ENCODE measurements at places on chromosomes 16 and 17.
A peak's percentile ranks its signal among the peaks of the same experiment; 100 is the strongest.

DNA sequence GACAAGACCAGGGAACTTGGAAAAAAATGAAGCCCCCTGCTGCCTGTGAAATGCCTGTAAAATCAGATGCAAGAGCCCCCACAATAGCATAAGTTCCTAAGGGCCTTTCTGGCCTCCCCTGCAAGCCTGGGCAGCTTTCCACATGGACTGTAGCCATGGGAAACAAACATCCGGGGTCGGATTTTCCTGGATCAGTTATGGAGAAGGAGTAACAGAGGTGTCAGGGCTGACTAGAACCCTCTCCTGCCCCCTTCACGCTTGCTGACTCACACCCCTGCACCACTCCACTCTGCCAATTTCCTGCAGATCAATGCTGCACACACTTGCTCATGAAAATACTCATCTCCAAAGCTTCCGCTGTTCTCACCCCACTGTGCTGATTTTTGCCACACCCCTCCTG is 258.6 kb downstream of the CBLN1 start:
- no peak for DNase-seq

DNA sequence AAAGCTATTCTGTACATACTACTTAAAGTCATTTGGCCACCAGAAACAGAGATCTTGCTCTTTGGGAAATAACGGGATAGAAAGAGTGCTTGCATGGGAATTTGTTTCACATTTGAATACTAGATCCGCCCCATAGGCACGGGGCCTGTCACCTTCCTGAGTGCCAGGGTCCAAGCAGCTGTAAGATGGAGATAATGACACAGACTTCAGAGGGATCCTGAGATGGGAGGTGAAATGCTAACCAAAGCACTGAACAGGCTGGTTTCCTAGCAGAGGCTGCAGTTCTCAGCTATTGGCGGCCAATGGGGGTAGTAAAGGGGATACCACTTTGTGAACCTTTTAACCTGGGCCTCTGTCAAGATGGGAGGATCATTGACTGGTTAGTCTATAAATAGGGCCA is 225.4 kb downstream of the IRF8 start:
- DNase-seq = no peak

DNA sequence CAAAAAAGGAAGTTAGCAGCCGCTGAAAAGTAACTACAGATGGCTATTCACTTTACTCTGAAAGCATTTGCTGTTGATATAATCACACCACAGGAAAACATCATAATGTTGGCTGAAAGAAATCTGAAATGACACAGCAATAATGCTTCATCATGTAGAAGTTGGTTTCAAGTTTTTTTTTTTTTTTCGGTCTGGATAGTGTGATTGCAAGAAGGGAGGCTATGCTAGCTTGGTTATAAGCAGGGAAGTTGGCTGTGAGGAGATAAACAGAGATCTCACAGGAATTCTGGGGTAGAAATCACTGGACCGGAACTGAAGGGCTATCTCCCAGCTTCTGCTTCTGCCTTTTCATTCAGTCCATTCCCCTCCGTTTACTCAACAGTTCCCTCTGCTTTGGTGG is 57.9 kb downstream of the MYO1D start:
- DNase-seq = no peak

DNA sequence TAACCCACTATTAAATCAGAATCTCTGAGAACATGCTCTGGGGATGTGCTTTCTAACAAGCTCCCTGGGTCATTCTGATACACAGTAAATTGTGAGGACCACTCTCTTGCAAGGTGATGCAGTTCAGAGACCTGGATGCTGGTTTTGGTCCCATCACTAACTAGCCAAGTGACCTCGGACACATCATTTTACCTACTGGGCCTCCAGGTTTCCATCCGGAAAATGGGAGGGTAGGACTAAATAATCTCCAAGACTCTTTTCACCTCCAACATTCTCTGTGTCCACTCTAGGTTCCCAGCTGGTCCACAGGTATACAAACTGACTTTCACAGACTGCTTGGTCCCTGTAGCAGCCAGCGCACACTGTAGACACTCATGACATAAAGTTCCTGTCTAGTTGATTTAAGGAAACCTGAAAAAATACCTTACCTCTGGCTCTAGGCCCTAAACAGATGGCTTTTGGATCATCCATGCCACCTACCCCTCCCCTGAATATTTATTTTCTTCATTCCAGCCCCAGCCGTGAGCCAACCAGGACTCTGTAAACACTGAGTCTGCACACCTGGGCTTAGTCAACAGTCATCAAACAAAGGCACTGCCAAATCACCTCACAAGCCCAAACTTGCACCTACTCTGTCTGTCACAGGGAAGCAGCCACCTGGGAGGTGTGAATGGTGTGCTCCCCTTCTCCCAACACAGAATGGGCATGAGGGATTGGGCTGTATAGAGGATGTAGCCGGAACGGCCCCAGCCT is 51.3 kb upstream of the MRPS23 start:
- DNase-seq = no peak

- DNase-seq = no peak
Measured at GRCh38 chr17:27442702-27443101, 13.5 kb upstream of the KSR1 start.

DNA sequence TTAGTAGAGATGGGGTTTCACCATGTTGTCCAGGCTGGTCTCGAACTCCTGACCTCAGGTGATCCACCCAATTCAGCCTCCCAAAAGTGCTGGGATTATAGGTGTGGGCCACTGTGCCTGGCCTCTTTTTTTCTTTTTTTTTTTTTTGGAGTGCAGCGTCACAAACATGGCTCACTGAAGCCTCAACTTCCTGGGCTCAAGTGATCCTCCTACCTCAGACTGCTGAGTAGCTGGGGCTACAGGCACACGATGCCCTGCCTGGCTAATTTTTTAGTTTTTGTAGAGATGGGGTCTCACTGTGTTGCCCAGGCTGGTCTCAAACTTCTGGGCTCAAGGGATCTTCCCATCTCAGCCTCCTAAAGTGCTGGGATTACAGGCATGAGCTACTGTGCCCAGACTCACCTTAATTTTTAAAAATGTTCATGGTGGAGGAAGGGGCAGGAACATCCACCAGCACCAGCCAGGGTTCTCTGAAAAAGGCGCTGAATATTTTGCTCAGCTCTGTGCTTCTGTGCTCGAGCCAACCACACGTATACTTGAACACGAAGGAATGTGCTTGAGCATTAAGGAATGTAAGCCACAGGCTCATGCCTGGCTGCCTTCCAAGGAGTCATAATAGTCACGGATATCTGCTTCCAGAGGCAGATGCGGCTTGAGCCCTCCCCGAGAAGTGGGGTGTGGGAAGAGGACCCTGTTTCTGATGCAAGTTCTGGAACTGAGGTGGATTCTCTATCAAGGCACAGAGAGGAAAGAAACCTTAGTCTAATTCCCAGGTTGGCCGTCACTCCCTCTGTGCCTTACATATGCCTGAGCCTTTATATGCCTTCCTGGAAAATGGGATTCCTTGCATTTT is 65.5 kb upstream of the CREBBP start:
- no peak for DNase-seq

DNA sequence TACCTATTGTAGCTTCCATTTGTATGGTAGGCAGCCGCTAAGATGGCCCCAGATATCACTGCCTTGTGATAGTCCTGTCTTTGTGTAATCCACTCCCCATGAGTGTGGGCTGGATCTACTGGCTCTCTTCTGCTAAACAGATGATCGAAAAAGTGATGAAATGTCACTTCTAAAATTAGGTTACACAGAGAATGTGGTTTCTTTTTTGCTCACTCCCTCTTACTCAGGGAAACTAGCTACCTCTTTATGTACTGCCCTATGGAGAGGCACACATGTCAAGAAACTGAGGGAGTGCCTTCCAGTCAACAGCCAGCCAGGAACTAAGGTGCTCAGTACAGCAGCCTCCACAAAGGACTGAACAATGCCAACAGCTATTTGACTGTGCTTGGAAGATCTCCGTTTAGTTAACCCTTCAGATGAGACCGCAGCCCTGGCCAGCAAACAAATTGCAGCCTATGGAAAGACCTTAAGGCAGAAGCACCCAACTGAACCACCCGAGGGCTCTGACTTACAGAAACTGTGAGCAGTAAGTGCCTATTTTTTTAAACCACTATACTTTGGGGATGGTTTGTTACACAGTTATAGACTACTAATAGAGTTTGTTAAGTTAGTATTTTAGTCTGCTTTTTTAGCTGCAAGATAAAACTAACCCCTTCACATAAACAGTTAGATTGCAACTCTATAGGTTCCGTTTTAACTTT is 113.2 kb upstream of the MAF start:
- no peak for DNase-seq

GRCh38 chr16:87823181-87823929 is 46.0 kb downstream of the SLC7A5 start:
- no peak for DNase-seq

DNA sequence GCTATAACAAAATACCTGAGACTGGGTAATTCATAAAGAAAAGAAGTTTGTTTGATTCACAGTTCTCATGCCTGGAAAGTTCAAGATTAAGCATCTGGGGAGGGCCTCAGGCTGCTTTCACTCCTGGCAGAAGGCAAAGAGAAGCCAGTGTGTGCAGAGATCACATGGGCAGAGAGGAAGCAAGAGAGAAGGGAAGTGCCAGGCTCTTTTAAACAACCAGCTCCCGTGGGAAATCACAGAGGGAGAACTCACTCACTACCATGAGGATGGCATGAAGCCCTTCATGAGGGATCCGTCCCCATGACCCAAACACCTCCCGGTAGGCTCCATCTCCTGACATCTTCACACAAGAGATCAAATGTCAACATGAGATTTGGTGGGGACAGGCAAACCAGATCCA is 501.6 kb downstream of the MAF start:
- DNase-seq = no peak

DNA sequence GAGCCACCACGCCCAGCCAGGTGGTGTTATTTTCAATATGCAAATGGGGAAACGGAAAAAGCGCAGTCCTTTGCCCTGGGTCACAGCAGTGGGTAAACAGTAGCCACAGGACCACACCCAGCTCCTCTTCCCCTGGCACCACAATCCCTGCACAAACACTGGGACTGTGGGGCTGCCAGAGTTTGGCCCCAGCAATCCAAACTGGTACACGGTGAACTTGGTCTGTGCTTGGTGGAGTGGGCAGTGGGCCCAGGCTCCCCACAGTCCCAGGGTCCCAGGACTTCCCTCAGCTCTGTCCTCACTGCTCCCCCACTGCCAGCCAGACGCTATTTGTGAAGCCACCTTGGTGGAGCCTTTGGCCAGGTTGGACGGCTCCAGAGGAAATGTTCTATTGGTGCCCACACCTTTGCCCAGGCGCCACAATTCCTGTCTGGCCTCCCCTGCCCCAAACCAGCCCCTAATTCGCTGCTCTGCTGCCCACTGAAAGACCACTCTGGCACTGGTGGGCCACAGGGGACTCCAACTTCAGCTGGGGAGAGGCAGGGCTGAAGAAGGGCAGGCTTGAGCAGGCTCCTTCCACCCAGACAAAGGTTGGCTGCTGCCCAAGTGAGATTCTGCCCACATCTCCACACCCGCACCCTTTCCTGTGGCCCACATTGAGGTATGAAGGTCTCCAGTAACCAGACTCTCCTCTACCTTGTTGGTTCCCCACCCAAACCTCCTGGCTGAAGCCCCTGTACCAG is 2.1 kb downstream of the CHAD start:
- no peak for DNase-seq

GRCh38 chr16:75026892-75027391 is 28.1 kb downstream of the ZNRF1 start:
- no peak for DNase-seq

DNA sequence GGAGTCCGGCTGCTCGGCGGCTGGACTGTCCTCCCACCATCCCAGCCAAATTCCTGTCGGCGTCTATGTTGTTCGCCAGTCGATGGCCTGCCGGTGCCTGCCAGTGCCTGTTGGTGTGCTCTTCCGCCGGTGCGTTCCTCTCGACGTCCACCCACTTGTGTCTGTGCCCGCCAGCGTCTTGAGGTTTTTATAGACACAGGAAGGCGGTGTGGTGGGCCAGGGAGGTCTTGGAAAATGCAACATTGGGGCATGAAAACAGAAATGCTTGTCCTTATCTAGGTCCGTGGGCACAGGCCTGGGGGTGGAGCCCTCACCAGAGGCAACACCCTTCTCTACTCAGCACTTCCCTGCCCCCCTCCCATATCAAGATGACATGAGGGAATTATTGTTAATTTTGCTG is 167.8 kb downstream of the IRF8 start:
- no peak for DNase-seq

DNA sequence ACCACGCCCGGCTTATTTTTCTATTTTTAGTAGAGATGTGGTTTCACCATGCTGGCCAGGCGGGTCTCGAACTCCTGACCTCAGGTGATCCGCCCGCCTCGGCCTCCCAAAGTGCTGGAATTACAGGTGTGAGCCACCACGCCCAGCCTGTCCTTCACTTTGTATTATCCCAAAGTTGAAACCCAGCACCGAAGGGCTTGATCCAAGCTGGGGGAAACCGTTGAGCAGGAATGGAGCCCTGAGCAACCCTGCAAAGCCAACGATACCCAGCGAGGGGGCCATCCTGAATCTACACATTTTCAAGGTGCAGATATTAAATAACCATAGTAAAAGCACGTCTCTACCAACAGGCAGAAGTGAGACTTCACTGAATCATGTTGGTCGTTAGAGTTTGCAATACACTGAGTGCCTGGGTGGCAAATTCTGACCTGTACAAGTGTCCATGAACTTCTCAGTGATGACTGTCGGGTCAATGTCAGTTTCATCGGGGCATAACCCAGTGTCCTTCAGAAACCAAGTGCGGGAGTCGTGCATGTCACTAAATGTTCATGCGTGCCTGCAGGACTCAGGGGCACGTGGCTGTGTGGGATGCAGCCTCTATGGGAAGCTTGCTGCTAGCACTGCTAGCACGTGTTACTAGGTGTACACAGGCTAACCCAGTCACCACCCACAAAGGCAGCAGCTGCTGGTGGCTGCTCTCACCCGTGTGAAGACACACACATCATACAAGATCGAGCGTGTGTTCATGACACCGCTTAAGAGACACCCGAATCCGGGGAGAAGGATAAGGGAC is 10.5 kb upstream of the RBFOX3 start:
- DNase-seq = peak; percentile 10

GRCh38 chr17:28527859-28528258 is 21.7 kb downstream of the FOXN1 start:
- no peak for DNase-seq

DNA sequence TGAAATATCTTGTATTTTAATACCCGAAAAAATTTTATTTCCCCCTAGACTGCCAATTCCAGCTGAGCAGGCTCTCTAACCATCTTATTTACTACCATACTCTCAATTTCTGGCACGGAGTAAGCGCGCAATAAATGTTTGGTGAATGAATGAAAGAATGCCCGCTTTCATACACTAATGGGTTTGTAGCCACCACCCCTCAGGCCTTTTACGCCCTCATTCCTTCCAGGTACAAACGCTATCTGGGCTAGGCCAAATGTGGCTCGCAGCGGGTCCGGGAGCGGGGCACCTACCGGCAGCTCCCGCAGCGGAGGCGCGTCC is 536 bp upstream of the PLD2 start:
- no peak for DNase-seq

DNA sequence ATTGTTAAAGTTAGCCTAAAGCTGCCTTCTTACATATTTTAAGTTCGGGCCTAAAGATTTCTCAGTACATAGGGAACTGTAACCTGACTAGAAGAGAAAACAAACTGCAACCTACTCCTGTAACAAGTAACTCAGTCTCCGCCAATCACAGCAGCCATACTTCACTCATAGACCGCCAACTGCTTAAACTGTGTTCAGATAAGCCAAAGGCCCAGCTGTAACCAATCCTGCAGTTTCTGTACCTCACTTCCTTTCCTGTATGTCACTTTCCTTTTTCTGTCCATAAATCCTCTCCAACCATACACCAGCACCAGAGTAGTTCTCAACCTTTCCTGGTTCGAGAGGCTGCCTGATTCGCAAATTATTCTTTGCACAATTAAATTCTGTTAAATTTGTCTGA is 41.5 kb downstream of the GLG1 start:
- DNase-seq = no peak
